NCI-H526 (cell line): ENCODE measurements at places on chromosomes 2 and 18.

DNA sequence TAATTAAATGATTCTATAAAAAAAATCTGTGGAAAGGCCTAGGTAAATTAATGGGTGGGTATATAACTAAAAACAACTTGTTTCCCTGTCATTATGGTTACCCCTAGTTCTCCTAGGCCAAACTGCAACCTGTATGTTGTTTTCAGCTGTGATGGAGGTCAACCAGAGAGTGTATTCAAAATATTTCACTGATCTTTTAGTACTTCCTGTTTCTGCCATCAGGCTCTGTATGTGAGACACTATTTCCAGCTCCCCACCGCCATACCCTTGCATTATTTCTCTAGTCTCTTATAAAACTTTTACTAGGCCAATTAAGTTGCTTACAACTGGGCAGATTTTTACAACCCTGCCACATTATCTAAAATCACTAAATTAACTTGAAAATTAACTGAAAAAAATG, 21.0 kb upstream of the CDKL4 start:
- DNase-seq: no peak

- DNase-seq: no peak
These were observed 43.1 kb upstream of the SLC39A10 start for GRCh38 chr2:195613922-195614321.

DNA sequence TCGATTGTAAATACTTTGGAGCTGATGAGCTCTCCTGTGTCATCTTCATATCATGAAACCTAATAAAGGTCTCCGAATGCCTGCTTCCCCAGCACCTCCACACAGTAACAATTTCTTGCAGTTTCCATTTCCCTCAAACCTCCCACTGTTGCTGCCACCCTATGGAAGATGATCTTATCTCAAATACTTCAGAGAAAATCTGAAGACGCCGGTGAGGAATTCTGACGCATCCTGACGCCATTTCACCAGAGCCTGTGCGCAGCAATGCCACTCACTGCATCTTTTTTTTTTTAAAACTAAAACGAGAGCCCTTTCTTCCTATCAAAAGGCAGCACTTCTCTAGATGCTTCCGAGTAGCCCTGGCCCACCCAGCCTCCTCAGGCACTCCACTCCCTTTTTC, 31.9 kb upstream of the GNAL start:
- DNase-seq: no peak

- no peak for DNase-seq
These were observed 60.9 kb upstream of the TWIST2 start for GRCh38 chr2:238786792-238787490.

DNA sequence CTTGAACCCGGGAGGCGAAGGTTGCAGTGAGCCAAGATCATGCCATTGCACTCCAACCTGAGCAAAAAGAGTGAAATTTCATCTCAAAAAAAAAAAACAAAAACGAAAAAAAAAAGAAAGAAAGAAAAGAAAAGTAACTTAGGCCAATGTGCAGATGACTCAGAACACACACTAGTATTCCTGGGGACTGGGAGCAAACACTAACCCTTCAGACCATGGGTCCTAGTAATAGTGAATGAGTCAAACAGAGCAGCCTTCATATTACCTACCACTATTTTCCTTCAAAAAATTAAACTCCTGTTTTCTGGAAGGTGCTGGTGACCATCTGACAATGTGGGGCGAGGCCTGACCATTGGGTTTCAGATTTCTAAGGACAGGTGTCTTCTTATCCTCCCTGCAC, 253.4 kb downstream of the PIEZO2 start:
- DNase-seq: no peak

- DNase-seq: no peak
These were observed 98.9 kb downstream of the PHLPP1 start for GRCh38 chr18:62814132-62814759.

DNA sequence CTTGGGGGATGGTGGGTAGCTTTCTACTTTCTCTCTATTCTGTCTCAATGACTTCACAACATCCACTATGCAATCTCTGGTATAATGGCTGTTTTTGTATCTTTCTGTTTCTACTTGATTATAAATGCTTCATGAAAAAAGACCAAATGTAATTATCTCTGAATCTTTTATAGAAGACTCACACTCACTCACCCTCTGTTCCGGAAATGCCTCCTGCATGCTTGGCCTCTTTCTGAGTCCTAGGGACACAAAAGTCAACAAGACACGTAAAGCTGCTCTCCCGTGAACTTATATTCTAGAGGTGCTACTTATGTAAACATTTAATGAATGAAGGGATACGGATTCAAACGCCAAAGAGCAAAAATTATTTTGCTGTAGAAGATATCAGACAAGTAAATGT, 502.2 kb upstream of the SOX11 start:
- no peak for DNase-seq

GRCh38 chr18:77191071-77191751, 58.4 kb upstream of the GALR1 start:
- DNase-seq: no peak

- no peak for DNase-seq
These were observed 11.5 kb upstream of the RNU2-63P start for GRCh38 chr2:88027697-88028389.

DNA sequence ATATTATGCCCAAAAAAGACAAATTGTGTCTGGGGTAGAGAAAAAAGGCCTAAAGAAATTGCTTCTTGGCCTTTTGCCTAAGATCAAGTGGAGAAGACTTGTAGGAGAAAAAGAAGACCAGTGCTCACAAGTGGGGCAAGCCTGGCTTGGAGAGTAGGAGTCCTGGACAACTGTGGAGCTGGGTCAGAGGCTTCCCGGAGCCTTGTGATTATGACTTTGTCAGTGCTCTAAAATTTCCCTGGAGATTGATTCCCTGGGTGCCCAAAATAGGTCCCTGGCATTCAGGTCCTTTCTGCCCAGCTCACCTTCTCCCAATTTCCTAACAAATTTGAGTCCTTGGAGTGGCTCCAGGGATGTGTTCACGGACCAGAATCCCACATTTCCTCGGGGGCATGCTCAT, 787 bp upstream of the TRIM54 start:
- DNase-seq: no peak

DNA sequence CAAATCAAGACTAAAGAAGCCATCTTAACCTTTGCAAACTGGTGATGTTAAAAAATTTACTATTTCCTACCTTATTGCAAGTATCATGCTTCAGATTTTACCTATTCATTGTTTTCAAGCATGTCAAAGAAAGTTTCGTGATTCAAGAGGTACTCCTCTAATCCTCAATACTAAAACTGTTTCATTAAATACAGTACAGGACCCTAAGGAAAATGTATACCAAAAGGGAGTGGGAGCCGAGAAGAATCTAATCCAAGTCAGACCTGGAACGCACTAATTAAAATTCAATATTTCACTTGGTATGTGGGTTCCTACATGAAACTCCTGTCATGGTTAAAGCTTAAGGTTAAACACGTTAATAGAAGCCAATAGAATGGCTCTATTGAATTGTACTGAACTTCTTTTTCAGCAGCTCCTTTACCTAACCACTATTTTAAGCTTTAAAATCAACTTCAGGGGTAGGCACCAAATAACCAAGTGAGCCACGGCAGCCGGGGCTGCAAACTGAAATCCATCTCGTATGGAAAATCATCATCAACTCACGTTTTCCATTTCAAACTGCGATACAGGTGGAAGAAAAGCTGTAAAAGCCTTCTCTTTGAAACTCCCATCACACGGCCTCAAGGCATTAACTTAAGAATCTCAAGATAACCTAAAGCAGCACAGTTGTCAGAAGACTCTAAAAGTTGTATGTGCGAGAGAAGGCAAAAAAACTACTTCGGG, 188.8 kb downstream of the ZEB2 start:
- peak; percentile 9 for DNase-seq

DNA sequence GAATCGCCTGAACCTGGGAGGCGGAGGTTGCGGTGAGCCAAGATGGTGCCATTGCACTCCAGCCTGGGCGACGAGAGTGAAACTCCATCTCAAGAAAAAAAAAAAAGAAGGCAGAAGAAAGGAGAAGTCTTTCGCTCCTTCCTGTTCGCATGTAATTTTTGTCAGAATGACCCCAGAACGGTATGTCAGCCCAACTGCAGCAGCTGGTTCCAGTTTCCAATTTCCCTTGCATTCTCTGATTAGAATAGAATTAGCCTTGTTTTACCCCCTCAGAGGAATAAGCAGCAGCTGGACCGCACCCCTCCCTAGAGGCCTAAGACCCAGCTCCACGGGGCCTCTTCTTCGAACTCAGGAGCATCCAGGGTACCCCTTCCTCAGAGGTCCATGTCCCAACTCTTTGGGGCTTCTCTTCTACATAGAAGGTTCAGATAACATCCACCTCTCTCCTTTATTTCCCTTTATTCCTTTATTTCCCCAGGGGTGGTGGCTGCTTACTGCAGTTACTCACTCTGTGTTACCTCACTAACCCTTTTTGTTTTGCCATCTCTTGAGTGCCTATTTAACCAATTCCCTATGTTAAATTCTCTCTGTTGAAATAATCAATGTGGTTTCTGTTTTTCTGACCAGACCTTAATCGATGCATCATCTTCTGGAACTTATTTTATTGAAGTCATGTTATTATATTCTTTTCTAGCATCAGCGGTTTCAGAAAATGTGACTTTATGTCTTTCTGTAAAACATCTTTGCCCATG, 7.2 kb upstream of the PUM2 start:
- no peak for DNase-seq

- no peak for DNase-seq
These were observed 69.9 kb upstream of the KLF7 start for GRCh38 chr2:207235621-207236020.

DNA sequence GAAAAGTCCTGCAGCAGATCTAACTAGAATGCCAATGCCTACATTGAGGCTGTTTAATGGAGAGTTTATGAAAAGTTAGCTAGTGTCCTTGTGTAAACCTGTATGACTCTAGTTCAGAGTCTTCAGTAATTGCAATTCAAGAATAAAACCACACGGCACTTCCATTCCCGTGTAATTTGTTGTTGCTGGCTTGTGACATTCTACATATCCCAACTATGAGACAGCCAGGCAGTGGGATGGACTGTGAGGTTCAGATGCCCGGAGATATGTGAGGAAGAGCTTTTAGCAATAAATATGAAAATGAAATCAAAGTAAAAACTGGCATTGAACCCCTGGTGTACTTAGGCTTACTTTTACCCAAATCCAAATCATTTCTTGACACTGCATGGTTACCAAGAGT, 263.4 kb downstream of the NEDD4L start:
- no peak for DNase-seq
